B cell (primary cell): ENCODE measurements at places on chromosomes 7 and 10.

DNA sequence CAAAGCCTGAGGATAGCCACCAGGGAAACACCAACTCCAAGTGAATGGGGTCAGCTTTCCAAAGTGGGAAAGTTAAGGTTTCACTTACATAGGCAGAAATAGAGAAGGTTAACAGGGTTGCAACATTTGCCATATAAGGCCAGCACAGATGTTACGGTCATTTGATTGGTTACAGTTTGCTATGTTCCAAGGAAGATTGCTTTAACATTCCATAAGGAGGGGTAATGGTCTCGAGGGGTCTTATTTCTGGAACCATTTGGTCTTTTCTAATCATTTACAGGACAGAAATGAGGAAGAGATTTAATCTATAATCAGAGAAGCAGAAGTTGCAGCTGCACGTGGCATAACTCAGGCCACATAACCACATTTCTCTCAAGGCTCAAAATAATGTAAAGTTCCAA is 679.4 kb upstream of the C7orf33 start:
- no peak for DNase-seq

DNA sequence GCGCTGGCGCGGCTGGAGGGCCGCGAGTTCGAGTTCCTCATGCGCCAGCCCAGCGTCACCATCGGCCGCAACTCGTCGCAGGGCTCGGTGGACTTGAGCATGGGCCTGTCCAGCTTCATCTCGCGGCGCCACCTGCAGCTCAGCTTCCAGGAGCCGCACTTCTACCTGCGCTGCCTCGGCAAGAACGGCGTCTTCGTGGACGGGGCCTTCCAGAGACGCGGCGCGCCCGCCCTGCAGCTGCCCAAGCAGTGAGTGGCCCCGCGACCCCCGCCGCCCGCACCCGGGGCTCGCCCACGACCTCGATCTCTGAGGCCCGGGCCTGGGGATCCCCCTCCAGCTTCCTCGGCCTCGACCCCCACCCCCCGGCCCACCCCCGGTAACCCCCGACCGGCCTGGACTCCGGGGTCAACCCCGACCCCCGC is 537 bp downstream of the FOXK1 start:
- peak; percentile 64 for DNase-seq

GRCh38 chr10:100024748-100025147 is 15.0 kb upstream of the DNMBP start:
- DNase-seq, result no peak

DNA sequence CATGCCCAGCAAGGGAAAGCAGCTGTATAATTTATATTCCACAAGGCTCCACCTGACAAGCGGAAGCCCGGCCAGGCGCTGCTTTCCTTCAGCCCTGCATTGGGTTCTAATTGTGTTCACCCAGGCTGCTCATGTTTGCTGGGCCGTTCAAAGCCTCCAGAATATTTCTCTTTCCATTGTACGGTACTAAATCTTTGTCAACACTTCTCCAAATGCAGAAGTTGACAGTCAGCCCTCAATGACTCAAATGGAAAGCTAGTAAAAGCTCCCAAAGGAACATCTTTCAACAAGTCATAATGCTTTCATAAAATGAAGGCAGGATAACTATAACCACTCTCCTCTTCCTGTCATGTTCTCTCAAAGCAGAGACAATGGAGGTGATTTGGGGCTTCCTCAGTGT is 17.8 kb upstream of the CPXM2 start:
- DNase-seq, result no peak

DNA sequence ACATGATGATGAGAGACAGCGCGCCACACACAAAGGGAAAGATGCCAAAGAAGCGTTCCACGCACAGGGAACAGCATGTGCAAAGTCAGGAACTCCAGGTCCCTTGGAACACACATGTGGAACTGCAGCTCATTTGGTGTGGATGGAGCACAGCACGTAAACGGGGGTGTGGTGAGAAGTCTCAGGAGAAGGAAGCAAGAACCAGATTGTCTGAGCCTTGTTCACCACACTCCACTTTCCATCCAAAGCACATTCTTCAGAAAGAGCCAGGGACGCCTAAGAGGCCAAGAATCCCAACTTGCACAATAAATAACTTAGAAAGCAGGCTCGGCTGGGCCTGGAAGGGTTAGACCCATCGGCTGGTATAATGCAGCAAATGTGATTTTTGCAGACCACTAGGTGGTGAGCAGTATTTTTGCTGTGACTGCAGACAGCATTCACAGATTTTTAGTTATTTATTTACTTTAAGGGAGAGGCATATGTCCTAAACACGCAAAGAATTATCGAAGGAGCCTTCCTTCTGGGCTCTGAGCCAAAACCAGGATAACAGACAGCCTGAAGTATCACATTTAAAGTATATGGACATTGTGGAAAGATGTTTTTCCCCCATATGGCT is 27.9 kb upstream of the ASCC1 start:
- no peak for DNase-seq

DNA sequence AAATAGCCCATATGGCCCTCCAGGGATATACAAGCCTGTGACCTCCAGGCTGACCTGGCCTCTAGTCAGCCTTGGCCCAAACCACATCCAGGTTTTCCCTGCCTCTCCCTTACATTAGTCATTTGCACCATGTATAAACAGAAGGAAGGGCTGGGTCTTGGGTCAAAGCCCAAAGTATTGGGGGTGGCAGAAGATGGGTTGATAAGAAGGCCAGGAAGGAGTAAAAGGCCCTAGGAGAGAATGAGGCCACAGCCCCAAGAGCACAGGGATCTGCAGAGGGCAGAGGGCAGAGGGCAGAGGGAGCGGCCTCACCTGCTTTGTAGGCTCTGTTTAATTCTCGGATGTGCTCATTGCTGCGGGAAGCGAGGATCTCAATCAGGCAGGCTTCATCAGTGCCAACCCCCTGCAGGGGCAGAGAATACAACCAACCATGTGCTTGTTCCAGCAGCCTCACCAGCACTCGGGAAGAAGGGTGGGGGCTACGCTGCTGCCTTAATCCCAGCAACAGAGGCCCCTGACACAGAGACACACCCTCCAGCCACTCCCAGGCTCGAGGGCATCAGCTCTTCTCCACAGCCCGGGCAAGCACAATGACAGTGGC is 31.3 kb downstream of the PLAC9 start:
- no peak for DNase-seq

- DNase-seq, result no peak
These were observed 919 bp downstream of the PLA2G12B start for GRCh38 chr10:72953687-72954086.

DNA sequence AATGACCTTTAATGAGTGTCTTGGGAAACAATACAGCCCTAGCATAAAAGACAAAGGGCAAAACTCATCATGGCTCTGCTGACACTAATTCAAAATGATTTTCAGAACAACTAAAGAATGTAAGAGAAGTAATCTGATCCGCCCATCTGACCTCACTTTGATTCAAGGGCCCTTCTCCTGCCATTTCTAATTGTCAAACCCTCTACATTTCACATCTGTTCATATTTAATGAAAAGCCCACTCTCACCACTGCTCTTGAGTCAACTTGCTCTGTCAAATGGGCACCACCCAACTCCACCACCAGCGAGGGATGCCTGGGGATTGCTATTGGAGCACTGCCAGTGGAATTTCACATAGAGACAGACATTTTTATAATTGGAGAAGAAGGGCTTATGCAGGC is 639.2 kb downstream of the KCNMA1 start:
- DNase-seq, result no peak

DNA sequence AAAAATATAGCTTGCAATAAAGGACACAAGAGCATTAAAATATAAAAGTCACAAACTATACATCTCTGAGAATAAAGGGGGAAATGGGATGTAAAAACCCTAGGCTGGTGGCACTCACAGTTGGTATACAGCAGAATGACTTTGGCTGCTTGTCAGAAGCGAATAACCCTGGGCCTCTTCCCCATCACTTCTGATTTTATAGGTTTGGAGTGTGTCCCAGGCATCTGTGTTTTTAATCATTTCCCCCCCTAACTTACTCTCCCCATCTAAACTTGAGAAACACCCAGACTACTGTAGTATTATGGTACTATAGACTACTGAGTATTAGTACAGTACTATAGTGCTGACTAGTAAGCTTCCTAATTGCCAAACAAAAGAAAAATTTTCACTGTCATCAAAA is 1.8 kb upstream of the RPA3 start:
- no peak for DNase-seq

DNA sequence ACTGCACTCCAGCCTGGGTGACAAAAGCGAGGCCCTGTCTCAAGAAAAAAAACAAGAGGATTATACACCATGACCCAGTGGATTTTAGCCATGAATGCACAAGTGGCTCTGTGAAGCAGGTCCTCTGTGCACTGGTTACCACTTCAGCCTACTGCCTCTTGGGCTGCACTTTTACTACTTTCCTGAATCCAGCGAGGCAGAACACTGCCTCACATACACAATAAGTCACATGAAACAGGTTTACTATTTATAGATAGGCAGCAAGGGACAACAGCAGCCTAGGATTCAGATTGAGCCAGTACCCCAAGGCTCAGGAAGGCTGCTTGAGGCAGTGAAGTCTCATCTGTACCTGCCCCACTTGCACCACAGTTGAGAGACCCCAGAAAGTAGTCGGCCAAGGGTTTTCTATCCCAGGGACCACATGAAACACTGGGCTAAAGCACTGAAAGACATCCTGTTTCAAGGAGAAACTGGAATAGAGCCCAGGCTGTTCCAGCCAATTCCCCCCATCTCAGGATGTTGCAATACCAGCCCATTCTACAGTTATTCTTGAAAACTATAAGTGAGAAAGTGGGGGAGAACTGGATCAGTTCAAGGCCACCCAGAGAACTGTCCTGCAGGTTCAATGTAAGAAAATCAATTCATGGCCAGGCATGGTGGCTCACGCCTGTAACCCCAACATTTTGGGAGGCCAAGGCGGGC is 10.3 kb upstream of the OGDH start:
- no peak for DNase-seq

DNA sequence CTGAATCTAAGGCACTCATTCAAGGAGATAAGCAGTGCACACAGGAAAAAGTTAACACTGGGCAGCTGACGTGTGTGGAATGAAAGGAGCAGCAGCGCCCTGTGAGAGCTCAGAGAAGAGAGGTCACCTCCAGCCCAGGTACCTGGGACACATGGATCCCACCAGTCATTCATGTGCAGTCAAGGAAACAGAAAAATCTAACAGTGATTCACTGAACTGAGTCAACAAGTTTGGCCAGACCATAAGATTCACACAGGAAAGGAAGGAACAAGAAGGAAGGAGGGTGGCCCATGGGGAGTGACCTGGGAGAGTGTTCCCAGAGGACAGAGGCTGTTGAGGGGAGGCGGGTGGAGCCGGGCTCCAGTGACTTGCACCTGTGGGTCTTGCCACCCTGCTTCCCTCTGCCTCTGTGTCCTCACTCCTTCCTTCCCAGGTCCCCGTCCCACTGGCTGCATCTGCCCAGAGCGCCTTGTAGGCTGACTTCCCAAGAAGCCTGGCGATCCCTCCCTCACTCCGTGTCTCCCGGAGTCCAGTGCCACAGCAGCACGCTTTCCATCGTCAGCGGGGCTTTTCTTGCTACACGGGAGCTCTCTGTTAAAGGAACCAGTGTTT is 27.7 kb downstream of the RNF32 start:
- no peak for DNase-seq

GRCh38 chr10:100146875-100147650 is 38.8 kb downstream of the ERLIN1 start:
- no peak for DNase-seq

DNA sequence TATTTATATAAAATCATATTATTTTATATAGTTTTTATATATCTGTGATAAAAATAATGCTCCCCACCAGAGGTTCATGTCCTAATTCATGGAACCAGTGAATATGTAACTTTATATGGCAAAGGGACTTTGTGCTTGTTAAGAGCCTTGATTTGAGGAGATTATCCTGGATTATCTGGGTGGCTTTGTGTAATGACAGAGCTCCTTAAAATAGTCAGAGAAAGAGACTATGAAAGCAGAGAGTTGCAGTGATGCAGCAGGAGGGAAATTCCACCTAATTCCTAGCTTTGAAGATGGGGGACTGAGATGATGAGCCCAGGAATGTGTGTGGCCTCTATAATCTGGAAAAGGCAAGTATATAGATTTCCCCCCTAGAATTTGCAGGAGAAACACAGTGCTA is 1034.2 kb upstream of the C7orf33 start:
- no peak for DNase-seq

DNA sequence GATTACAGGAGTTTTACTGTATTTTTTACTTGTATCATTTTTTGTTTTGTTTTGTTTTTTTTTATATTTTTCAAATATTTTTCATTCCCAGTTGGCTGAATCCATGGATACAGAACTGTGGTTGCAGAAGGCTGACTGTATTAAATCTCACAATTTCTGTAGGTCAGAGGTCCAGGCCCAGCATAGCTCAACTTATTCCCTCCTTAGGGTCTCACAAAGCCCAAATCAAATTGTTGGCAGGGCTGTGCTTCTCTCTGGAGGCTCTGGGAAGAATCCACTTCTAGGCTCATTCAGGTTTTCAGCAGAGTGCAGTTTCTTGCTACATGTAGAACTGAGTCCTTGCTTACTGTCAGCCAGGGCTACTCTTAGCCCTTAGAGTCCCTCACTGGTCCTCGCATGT is 22.6 kb downstream of the TSPAN14 start:
- DNase-seq, result no peak

DNA sequence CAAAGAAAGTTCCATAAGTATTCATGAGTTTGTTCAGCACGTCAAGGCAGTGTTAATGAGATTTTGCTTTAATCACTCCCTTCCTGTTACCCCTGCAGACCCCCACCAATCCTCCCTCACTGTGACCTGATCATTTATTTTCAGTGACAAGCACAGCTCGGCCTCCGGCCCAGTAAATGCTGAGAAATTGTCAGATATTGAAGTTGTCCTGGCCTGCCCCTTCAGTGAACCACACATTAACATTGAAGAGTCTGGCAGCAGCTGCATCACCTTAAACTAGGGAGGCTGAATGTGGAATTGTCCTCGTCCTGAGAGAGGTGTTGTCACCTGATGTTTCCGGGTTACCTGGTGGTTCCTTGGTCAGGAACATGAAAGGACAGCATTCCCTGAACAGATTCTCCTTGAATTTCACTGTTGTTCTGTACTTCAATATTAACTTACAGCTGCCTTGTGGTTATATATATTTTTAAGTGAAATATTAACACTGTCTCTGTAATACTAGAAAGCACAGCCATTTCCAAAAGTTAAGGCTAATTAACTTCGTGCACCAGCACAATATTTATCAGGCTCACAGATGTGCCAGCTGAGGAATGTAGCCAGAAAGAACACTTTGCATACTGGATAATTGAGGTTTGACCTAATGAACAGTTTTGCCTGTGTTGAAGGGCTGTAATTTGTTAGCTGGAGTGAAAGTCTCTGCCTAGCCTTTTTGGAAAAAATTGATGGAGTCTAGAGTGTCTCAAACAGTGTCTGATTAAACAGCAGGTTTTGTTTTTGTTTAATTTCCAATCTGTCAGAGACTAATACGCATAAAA is 265.3 kb downstream of the HDAC9 start:
- no peak for DNase-seq
